ENCODE measurements at places on chromosomes 2 and 18.

DNA sequence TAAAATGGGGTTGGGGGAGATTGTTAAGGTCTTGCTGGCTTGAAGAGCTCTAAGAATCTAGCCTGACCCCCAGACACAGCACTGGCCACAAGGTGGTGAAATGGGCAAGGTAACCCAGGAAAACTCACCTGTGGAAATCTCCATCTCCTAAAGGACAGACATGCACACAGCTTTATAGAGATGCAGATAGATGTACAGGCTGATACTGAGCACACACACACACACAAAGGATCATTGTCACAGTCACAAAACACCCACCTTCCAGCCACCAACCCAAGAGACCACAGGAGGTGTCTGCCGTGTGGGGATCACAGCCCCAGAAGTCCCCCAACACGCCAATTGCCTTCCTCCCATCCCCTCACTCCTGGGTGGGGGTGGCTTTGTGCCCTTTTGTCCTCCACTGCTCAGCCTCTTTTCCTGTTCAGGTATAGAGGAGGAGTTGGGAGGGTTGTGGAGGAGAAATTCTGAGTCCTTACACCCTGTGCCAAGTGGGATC lies 3.2 kb upstream of the CYP26B1 start:
- DNase-seq: no peak
- H3K36me3 ChIP-seq: peaks cover 14% of the 10 kb centered on the region
- H3K4me1 ChIP-seq: peaks cover 36% of the 10 kb centered on the region
- H3K27ac ChIP-seq: no peak overlapping the region
- peaks cover 92% of the 10 kb centered on the region for H3K27me3 ChIP-seq

GRCh38 chr2:10831400-10831985 lies 18.9 kb upstream of the PDIA6 start:
- DNase-seq: no peak
- peaks cover 58% of the 10 kb centered on the region for H3K27me3 ChIP-seq
- H3K36me3 ChIP-seq: no peaks in the 10 kb centered on the region
- H3K4me1 ChIP-seq: peaks cover 12% of the 10 kb centered on the region
- no peak overlapping the region for H3K4me3 ChIP-seq

GRCh38 chr2:168804214-168804613 lies 1.8 kb downstream of the NOSTRIN start:
- no peak for DNase-seq
- no peaks in the 10 kb centered on the region for H3K27me3 ChIP-seq
- H3K4me3 ChIP-seq: no peak overlapping the region
- no peaks in the 10 kb centered on the region for H3K4me1 ChIP-seq
- H3K36me3 ChIP-seq: no peaks in the 10 kb centered on the region

DNA sequence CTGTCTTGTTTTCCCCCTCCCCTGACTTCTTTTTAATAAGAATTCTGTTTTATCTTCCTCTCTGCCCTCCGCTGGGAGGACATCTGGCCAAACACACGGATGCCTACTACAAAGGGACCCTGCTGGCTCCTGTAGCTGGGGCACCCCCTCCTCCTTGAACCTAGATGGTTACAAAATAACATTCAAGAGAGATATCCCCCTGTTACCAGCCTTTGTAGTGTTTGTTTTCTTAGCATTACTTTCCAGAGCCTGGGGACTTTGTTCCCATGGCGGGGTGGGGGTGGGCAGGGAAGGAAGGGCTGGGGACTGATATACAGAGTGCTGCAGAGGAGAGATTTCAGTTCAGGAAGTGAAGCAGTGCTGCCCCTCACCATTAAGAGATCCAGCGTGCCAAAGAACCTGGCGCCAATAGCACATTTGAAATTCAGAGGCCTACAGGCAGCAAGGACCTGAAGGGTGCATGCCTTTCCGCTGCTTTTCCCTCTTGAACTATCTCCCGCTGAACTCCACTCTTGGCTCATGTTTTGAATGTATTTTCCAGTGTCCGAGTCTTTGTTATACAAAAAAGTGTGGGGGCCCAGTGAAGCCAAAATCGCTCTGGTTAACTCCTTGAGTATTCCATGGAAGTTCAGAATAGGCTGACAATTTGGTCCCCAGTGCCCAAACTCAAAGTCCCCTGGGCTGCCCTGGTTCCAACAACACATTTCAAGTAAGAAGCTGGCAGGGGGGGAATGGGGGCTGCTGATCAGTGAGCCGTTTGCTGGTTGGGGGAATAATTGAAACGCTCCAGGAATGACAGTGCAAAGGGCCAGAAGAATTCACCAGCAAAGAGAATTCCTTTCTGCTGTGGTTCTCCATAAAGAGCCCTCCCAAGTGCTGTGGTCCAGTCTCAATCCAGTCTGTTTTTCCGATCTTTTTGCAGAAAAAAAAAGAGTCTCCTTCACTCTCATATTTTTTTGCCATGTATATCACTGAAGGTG lies 94.8 kb upstream of the THOC1 start:
- peak overlapping the region; percentile 94 for H3K27ac ChIP-seq
- no peak for DNase-seq
- H3K27me3 ChIP-seq: peaks cover 5% of the 10 kb centered on the region

DNA sequence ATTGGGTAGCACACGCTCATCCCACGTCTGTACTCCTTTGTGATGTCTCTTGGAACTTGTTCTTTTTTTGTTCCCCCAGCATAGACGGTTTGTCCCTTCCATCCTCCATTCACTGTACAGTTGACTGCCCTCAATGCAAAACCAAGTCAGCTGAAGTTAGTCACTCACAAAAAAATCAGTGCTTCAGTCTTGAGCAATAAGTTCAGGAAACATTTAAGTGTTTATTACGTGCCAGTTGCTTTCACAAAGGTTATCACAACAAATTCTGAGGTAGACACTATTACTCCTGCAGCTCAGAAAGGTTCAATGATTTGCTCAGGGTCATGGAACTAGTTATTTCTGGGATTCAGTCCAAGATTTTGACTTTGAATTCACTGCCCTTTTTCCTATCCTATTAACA lies 102.2 kb downstream of the PDE1A start:
- H3K36me3 ChIP-seq: no peaks in the 10 kb centered on the region
- no peak overlapping the region for H3K27ac ChIP-seq
- no peaks in the 10 kb centered on the region for H3K27me3 ChIP-seq
- no peaks in the 10 kb centered on the region for H3K4me1 ChIP-seq
- H3K4me3 ChIP-seq: no peak overlapping the region

- DNase-seq: no peak
- H3K27me3 ChIP-seq: no peaks in the 10 kb centered on the region
- H3K4me1 ChIP-seq: no peaks in the 10 kb centered on the region
- no peak overlapping the region for H3K27ac ChIP-seq
- no peaks in the 10 kb centered on the region for H3K36me3 ChIP-seq
Measured at GRCh38 chr2:152500772-152501171, 165.8 kb downstream of the FMNL2 start.

GRCh38 chr2:47599171-47599570 lies 183.8 kb upstream of the MSH6 start:
- peaks cover 2% of the 10 kb centered on the region for H3K4me1 ChIP-seq
- no peak overlapping the region for H3K4me3 ChIP-seq
- no peak for DNase-seq
- H3K27me3 ChIP-seq: no peaks in the 10 kb centered on the region

All from naive B cell (primary cell).